ENCODE measurements at places on chromosomes 12 and 14. TPM values are rescaled to one million over a fixed set of nuclear protein-coding genes. Genes with fewer than 3 reads are reported as not detected.

OR6C68 gene
- not detected for total RNA-seq

PRH2 gene
- total RNA-seq: not detected

MYBPC1 gene
- total RNA-seq: 2,201 TPM

PPP4R4 gene
- total RNA-seq: 0.52 TPM

PCED1B gene
- total RNA-seq: 1.0 TPM

ABCC9 gene
- total RNA-seq: 111 TPM

INHBC gene
- not detected for total RNA-seq

APEX1 gene
- 64.2 TPM for total RNA-seq

SIX6 gene
- not detected for total RNA-seq

ST8SIA1 gene
- total RNA-seq: 5.2 TPM

SERPINA9 gene
- not detected for total RNA-seq

KRT8 gene
- total RNA-seq: 1.6 TPM

ESR2 gene
- 1.0 TPM for total RNA-seq

GPR162 gene
- total RNA-seq: 8.9 TPM

GPRC5A gene
- total RNA-seq: 1.0 TPM

PMEL gene
- total RNA-seq: 0.52 TPM

DNAAF2 gene
- total RNA-seq: 5.7 TPM

HSP90B1 gene
- total RNA-seq: 216 TPM

NR2C1 gene
- total RNA-seq: 20.4 TPM

STXBP6 gene
- 17.7 TPM for total RNA-seq

PPFIA2 gene
- total RNA-seq: 1.0 TPM

DCD gene
- total RNA-seq: not detected

ABCD2 gene
- total RNA-seq: 1.0 TPM

FOXN4 gene
- not detected for total RNA-seq

KRT83 gene
- total RNA-seq: not detected

WNT5B gene
- 30.3 TPM for total RNA-seq

SRRM4 gene
- total RNA-seq: under 0.01 TPM

CEBPE gene
- under 0.01 TPM for total RNA-seq

OTOGL gene
- 0.52 TPM for total RNA-seq

KLHDC1 gene
- total RNA-seq: 20.9 TPM

OGFOD2 gene
- 4.2 TPM for total RNA-seq

AICDA gene
- total RNA-seq: not detected

HEATR5A gene
- 40.7 TPM for total RNA-seq

KCNJ8 gene
- 32.4 TPM for total RNA-seq

ATP23 gene
- total RNA-seq: 8.9 TPM

RPGRIP1 gene
- total RNA-seq: not detected

PARP11 gene
- 6.3 TPM for total RNA-seq

POTEG gene
- total RNA-seq: not detected

ALX1 gene
- 0.52 TPM for total RNA-seq

PTPN21 gene
- total RNA-seq: 16.2 TPM

All from skeletal muscle tissue (tissue), 5 donors.